ENCODE measurements at places on chromosomes 7 and 10.

- no peak for DNase-seq
Observed at GRCh38 chr7:142001163-142001874, 5.6 kb downstream of the MGAM start.

DNA sequence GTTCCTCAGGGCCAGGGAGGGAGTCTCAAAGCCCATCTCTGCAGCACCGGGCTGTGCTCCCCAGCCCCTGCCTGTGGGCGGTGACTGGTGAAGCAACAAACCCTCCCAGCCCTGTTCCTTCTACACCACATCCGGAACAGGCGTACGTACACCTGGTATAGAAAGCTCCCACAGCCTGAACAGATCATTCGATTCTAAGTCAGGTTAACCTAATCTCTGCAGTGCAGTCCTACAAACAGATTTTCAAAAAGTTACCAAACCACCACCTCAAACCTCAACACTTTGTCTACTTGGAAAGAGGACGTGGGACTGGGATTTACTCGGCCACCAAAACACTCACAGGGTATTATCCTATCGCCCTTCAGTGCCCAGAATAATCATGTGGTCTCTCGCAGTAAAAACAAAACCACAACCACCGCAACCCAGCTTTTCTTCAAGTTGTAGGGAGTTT, 238.4 kb downstream of the DIP2C start:
- DNase-seq = no peak

DNA sequence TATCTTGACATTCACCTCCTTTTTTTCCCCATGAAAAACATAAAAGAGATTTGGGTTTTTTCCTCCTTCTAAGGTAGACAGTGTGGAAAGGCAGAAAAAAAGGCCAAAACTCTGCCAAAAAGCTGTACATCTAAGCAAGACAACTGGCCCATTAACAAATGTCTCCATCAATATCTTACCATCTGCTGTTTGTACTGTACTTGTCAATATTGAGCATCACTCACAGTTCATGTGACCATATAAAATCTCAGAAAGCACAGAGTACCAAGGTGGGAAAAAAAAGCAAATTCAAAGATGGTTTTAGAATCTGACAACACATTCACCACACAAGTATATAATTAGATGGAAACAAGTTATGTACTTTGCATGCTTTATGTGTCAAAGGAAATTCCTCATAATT, 52.6 kb downstream of the CACNA2D1 start:
- no peak for DNase-seq

DNA sequence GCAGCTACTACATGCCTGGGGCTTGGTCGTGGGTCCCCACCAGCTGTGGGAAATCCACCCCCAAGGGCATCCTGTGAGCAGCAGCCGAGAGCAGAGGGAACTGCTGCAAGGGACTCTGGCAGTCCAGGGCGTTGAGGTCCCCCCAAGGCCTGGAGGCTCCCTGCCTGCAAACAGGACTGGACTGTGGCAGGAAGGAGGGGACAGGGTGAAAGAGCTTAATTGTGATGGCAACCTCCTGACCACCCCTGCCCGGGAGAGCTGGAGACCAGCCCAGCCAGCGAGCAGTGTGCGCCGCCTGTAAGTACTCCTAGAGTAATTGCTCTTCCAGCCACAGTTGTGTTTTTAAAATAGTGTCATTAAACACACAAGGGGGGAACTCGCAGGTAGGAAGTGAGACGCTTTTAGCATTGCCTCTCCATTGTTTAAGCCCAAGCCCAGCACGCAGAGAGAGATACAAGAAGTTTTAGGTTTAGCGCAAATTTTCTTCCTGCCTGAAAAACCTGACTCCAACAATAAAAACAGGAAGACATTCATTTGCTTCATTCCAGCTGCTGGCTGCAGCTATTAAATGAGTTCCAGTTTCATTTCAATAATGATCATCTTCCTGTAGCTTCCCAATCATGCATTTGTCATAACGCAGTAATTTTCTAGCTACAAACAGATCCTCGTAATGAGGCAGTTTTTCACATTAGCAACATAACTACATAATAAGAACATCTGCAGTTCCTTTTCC, 111.1 kb downstream of the EBF3 start:
- DNase-seq = no peak

GRCh38 chr10:122632031-122632430, 67.6 kb downstream of the C10orf120 start:
- DNase-seq = no peak

GRCh38 chr10:15797346-15797745, 63.0 kb downstream of the MINDY3 start:
- DNase-seq = no peak

DNA sequence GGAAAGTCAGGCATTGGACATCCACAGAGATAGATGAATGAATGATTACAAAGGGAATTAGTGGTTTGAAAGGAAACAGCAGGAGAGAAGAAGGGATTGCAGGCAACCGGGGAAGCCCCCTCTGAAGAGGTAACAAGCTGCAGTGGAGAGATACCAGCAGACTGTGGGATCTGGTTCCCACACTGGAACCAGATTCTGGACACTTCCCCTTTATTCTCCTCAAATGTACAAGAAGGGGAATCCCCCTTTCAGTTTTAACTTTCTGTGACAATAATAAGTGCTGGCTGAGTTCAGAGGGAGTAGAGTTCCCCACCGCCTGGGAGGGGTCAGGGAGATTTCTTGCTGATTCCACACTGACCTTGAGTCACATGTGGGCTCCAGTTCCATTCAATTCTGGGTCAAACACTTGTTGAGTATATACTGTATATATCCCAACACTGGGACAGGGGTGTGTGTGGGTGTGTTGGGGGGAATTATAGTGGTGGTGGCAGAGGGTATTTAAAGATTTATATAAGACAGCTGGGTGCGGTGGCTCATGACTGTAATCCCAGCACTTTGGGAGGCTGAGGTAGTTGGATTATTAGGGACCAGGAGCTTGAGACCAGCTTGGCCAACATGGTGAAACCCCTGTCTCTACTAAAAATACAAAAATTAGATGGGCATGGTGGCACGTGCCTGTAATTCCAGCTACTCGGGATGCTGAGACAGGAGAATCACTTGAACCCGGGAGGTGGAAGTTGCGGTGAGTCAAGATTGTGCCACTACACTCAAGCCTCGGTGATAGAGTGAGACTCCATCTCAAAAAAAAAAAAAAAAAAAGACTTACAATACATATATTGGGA, 16.5 kb upstream of the DDIT4 start:
- DNase-seq = no peak

DNA sequence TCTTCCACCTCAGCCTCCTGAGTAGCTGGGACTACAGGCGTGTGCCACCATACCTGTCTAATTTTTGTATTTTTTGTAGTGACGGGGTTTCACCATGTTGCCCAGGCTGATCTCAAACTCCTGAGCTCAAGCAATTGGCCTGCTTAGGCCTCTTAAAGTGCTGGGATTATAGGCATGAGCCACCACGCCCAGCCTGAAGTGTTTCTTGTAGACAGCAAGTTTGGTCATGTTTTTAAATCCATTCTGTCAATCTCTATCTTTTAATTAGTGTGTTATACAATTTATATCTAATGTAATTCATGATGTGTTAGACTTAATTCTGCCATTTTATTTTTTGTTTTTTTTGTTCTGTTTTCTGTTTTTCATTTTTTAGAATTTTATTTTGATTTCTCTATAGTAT, 17.2 kb upstream of the MXI1 start:
- no peak for DNase-seq

DNA sequence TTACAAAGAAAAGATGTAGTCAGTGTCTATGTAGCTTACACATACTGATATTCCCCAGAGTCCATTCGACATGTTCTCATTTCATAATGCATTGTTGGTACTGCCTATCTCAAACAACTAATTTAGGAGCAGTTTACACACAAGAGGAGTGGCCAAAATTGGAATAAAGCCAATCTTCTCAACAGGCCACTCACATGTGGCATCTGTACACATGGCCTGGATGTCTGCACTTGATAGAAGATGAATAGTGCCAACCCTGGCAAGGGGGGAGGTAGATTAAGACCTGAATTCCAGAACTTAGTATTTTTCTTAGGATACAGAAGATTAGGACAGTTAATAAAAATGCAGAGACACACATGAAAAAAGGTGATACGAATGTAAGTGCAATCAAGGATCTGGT, 125.3 kb upstream of the STARD3NL start:
- no peak for DNase-seq

DNA sequence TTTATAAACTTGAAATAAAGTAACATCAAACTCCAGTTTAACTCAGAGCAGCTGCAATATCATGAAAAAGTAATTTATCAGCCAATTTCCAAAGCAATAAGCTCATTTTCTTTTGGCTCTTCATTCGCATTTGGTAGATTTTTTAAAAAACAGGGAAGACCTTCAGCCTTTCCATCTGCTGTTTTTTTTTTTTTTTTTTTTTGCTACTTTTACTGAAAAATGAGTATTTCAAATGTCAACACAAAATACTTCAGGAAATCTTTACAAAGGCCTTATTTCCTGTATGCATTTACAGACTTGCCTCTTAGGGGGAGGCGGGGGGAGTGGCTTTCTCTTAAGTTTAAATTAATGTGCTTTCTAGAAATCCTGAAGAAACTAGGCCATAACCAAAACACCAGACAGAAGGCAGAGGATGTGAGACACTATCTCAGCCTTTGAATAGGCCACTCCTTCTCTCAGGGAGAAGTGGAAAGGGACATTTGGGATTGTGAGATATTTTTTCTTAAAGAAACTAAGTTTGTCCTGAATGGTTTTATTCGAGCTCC, 91.8 kb downstream of the COL28A1 start:
- no peak for DNase-seq

GRCh38 chr10:89367529-89367928, 10.3 kb upstream of the IFIT1B start:
- DNase-seq = no peak

DNA sequence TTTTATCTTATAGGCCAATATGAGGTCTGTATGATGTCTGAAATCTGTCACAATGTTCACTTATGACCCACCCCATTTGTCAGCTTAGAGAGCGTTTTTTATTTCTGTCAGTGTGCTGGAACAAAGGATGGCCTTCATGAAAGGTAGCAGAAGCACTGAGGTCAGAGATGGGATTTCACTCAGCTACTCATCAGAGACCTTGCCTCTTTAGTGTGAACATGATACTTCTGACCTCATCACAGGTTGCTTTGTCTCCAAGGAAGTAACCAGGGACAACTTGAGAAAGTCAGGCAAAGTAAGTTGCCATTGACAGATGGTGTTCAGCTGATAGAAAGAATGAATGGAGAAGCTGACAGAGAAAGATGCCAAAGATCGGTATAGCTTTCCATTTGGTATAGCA, 16.3 kb downstream of the YAE1 start:
- no peak for DNase-seq

DNA sequence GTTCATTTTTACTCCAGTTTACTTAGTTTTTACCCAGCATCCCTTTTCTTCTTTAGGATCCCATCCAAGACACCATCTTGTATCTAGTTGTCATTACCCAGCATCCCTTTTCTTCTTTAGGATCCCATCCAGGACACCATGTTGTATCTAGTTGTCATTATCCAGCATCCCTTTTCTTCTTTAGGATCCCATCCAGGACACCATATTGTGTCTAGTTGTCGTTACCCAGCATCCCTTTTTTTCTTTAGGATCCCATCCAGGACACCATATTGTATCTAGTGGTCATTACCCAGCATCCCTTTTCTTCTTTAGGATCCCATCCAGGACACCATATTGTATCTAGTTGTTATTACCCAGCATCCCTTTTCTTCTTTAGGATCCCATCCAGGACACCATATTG, 63.4 kb upstream of the GJD4 start:
- DNase-seq = no peak

DNA sequence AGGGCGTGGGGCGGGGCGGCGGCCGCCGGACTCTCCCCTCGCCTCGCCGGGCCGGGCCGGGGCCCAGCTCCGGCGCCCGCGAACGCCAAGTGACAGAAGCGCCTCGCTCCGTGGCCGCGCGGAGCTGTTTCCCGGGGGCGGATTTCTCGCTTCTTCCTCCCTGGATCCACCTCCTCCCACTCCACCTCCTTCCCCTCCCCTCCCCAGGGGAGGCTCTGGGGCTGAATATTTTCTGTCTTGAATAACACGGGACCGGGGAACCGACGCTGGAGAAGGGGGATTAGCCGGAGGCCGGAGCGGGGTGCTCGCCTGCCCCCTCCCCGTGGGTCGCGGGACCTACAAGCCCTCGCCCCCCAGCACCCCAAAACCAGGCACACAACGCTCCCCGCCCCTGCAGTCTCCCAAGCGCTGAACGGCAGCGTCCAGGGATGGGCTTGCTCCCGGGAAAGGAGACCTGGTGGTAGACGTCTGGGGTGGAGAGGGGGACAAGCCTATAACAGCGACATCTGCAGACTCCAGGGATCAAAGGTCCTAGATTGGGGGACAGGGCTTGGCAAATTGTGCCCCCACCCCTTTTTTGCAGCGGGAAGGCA, at the start of gene ARHGAP21:
Gene ARHGAP21, minus strand, starts transcription at position 100 of the 593 bp plus-strand sequence. CDS start 1,988 bp downstream, outside the sequence.
- DNase-seq = peak; percentile 70

DNA sequence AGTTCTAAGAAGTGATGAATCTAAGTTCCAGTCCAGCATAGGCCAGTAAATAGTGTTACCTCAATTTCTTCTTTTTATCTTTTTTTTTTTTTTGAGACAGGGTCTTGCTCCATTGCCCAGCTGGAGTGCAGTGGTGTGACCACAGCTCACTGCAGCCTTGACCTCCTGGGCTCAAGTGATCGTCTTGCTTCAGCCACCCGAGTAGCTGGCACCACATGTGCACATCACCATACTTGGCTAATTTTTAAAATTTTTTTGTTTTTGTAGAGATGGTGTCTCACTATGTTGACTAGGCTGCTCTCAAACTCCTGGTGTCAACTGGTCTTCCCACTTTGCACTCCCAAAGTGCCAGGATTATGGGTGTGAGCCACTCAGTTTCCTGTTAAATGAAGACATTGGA, 126.6 kb upstream of the LYZL2 start:
- no peak for DNase-seq

DNA sequence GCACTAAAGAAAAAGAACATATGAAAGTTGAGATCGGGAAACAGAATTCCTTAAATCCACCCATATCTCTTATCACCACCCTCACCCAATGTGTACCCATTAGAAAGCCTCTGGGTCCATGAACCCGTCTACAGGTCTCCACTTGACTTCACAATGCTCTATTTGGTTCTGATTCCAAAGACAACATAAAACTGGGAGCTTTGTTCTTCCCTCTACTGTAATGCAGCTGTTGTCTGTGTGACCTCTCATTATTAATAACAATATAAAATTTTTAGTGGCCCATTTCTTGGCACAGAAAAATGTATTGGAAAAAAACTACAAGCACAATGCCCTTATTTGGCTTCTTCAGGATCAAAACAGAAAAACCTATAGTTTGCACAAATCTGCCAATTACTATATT, 30.0 kb downstream of the DOCK4 start:
- DNase-seq = no peak

All from hepatic stellate cell (primary cell).